ENCODE measurements at places on chromosomes 1 and 21.

DNA sequence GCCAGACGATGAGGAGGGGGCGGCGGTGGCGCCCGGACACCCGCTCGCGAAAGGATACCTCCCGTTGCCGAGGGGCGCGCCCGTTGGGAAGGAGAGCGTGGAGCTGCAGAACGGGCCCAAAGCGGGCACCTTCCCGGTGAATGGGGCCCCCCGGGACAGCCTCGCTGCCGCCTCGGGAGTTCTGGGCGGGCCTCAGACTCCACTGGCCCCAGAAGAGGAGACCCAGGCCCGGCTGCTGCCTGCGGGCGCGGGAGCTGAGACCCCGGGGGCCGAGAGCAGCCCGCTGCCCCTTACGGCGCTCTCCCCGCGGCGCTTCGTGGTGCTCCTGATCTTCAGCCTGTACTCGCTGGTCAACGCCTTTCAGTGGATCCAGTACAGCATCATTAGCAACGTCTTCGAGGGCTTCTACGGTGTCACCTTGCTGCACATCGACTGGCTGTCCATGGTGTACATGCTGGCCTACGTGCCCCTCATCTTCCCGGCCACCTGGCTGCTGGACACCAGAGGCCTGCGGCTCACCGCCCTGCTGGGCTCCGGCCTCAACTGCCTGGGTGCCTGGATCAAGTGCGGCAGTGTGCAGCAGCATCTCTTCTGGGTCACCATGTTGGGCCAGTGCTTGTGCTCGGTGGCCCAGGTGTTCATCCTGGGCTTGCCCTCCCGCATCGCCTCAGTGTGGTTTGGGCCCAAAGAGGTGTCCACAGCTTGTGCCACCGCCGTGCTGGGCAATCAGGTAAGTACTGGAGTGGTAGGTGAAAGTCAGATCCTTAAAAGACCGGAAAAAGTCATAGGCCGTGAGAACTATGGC, 588 bp downstream of the FLVCR1 start:
- peak overlapping the region; percentile 71 for H3K4me3 ChIP-seq
- peaks cover 10% of the 10 kb centered on the region for H3K4me1 ChIP-seq
- H3K36me3 ChIP-seq = no peaks in the 10 kb centered on the region
- no peaks in the 10 kb centered on the region for H3K27me3 ChIP-seq

DNA sequence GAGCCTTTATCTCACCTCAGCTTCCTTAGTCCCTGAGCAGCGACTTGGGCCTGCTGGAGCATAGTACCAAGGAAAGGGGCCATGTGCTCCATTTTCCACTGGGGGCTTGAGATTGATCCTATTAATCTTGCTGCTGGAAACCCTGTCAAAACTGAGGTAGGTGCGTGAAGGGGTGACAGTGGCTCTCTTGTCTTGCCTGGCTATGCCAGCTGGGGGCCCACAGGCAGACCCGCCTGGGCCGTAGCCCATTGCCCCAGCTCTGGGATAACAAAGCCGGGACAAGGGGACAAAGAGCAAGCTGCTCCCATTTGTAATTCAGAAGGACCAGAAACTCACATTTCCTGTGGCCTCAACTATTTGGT, 10.3 kb upstream of the CELSR2 start:
- H3K36me3 ChIP-seq = no peaks in the 10 kb centered on the region
- DNase-seq = no peak
- no peaks in the 10 kb centered on the region for H3K27me3 ChIP-seq

DNA sequence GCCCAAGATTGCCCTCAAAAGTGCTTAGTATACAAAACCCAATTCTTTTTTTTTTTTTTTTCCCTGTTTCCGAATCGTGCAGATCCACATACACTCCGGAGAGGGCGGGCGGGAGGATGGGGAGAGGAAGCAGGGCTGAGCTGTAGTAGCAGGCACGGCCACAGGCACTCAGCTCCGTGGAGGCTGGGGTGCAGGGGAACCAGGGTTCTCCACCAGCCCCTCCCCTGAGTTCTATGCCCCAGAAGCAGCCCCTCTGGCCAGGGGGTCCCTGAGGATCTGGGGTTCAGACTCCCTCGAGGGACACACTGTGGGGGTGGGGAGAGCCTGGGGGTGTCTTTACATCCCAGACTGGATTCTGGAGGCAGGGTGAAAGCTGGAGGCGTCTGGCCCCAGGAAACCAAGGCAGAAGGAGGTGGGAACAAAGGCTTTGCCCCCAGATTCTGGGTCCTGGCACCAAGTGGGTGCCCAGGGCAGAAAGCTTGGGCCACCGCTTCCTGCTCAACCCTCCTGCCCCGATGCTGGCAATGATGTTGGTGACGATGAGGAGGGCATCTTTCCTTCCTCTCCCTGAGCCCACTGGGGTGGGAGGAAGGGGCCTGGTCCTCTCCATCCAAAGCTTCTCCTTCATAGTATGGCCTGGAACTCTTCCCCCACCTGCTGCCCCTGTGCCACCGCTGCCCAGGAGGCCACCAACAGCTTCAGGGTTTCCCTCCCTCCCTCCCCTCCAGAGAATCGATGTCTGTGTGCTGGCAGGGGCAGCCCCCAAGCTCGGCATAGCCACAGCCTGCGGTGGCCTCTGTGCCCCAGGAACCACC, 106.4 kb upstream of the TARDBP start:
- no peak overlapping the region for H3K4me3 ChIP-seq
- no peak overlapping the region for H3K27ac ChIP-seq
- peaks cover 11% of the 10 kb centered on the region for H3K4me1 ChIP-seq
- no peaks in the 10 kb centered on the region for H3K36me3 ChIP-seq
- no peak for DNase-seq

- no peak overlapping the region for H3K27ac ChIP-seq
- H3K4me1 ChIP-seq = no peaks in the 10 kb centered on the region
- H3K27me3 ChIP-seq = no peaks in the 10 kb centered on the region
- DNase-seq = no peak
- no peaks in the 10 kb centered on the region for H3K36me3 ChIP-seq
Measured at GRCh38 chr1:164163289-164163849, 395.6 kb upstream of the PBX1 start.

DNA sequence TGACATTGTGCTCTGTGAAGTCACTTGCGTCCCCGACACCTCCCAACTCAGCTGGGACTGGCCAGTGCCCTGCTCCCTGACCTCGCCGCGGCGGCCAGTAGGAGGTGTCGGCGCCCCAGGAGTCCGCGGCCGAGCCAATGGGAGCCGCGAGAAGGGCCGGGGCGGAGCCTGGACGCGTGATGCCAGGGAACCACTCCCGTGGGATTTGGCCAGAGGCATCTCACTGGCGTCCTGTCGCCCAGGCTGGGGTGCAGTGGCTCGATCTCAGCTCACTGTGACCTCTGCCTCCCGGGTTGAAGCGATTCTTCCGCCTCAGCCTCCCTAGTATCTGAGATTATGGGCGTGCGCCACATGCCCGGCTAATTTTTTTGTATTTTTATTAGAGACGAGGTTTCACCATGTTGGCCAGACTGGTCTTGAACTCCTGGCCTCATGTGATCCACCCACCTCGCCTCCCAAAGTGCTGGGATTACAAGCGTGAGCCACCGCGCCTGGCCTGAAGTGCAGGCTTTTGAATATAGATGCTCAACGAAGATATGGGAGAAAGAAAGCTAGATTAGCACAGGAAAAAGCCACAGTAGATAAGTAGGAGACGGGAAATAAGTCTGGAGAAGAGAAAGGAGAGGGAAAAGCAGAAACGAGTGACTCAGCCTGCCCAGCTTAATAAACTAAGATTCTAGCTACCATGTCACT, 38.0 kb downstream of the ZBTB8OS start:
- no peak overlapping the region for H3K27ac ChIP-seq
- peak overlapping the region; percentile 8 for H3K4me3 ChIP-seq
- H3K4me1 ChIP-seq = no peaks in the 10 kb centered on the region
- no peaks in the 10 kb centered on the region for H3K27me3 ChIP-seq
- DNase-seq = peak; percentile 89
- H3K36me3 ChIP-seq = no peaks in the 10 kb centered on the region

- no peaks in the 10 kb centered on the region for H3K36me3 ChIP-seq
- H3K4me3 ChIP-seq = no peak overlapping the region
- no peak for DNase-seq
- H3K27me3 ChIP-seq = no peaks in the 10 kb centered on the region
- no peak overlapping the region for H3K27ac ChIP-seq
- H3K4me1 ChIP-seq = no peaks in the 10 kb centered on the region
Measured at GRCh38 chr21:36254106-36254941, 65.7 kb upstream of the MORC3 start.

DNA sequence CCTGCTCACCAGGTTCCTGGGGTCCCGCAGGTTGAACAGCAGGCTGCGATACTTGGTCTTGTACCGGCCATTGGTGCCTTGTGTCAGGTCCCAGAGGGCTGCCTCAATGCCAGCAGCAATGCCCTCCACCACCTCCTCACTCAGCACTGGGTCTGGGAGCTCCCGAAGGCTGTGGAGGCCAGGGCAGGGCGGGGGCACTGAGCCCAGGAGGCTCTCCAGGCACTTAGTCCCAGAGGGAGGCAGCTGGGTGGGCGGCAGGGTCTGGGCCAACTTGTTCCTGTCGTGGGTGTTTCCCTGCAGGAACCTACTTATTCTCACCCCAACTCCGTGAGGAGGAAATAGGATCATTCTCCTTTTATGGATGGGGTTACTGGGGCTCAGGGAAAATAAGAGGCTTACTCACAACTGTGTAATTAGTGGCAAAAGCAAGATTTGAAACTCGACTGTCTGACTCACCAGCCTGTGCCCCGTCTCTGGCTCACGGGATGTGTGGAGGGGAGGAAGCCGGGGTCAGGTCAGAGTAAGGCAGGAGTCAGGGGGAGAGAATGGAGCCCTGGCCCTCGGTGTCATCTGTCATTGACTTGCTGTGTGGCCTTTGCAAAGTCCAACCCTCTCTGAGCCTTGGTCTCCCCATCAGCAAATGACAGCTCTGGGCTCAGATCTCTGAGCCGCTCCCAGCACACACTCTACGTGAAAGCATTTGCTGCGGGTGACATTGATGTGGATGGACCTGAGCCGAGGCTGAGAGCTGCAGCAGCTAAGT, 17.2 kb downstream of the SPOCD1 start:
- H3K4me3 ChIP-seq = no peak overlapping the region
- H3K36me3 ChIP-seq = no peaks in the 10 kb centered on the region
- peaks cover 7% of the 10 kb centered on the region for H3K4me1 ChIP-seq
- peak overlapping the region; percentile 59 for H3K27ac ChIP-seq

- H3K27ac ChIP-seq = peak overlapping the region; percentile 85
- peaks cover 5% of the 10 kb centered on the region for H3K4me1 ChIP-seq
- no peaks in the 10 kb centered on the region for H3K27me3 ChIP-seq
- DNase-seq = no peak
- H3K4me3 ChIP-seq = no peak overlapping the region
Measured at GRCh38 chr1:67701876-67702275, 16.9 kb downstream of the GADD45A start.

DNA sequence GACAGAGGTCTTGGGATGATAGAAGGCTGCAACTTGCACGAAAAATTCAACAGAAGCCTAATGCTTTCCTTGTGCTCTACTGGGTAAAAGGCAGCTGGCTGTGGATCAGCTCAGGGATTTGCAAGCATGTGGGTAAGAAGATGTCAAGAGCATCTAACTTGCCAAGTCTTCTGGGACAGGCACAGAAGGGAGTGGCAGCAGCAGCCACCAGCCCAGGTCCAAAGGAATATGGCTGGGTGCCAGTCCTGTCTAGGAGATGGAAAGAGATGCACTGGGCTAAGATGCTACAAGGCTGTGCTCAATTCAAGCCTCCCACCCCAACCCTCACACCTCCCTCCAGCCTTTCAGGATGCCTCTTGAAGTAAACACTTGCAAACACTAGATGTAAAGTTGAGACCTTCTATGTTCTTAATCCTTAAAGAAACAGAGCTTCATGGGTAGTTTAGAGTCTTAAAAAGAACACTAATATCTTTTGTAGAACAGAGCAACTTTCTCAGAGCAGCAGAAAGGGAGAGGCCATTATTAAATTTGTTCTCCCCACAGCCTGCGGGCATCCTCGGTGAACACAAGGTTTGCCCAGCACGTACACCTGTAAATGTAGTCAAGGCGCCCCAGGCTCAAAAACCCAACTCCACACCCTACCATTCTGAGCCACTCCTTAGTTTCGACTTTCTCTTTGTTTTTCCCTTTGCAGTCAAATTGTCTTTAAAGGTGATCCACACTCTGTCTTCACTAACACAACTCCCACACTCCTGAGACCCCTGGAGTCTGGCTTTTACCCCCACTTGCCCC, 64.6 kb upstream of the BCAR3 start:
- no peaks in the 10 kb centered on the region for H3K36me3 ChIP-seq
- no peak overlapping the region for H3K4me3 ChIP-seq
- H3K27me3 ChIP-seq = no peaks in the 10 kb centered on the region
- no peak overlapping the region for H3K27ac ChIP-seq
- no peaks in the 10 kb centered on the region for H3K4me1 ChIP-seq

- H3K36me3 ChIP-seq = no peaks in the 10 kb centered on the region
- DNase-seq = peak; percentile 61
- no peak overlapping the region for H3K4me3 ChIP-seq
- H3K27me3 ChIP-seq = no peaks in the 10 kb centered on the region
- peak overlapping the region; percentile 59 for H3K27ac ChIP-seq
Measured at GRCh38 chr21:42724226-42724920, 71.0 kb downstream of the PDE9A start.

DNA sequence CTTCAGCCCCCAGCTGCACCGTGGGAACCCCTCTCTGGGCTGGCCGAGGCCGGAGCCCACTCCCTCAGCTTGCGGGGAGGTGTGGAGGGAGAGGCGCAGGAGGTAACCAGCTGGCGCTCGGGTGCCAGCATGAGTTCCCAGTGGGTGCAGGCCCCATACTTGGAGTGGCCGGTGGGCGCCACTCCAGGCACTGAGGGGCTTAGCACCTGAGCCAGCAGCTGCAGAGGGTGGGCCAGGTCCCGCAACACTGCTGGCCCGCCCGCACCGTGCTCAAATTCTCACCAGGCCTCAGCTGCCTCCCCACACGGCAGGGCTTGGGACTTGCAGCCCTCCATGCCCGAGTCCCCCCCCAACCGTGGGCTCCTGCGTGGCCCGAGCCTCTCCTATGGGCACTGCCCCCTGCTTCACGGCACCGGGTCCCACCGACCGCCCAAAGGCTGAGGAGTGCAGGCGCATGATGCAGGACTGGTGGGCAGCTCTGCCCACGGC, 47.2 kb downstream of the LRRC53 start:
- H3K27me3 ChIP-seq = no peaks in the 10 kb centered on the region
- no peaks in the 10 kb centered on the region for H3K4me1 ChIP-seq
- no peak overlapping the region for H3K4me3 ChIP-seq
- DNase-seq = no peak
